Activated T-cell treated with anti-CD3 and anti-CD28 coated beads, Interleukin-2, amount 50 U/mL, for 1 hour (primary cell): ENCODE measurements at places on chromosomes 4 and X.

GRCh38 chr4:73763877-73764276, 23.5 kb downstream of the CXCL8 start:
- DNase-seq = no peak

DNA sequence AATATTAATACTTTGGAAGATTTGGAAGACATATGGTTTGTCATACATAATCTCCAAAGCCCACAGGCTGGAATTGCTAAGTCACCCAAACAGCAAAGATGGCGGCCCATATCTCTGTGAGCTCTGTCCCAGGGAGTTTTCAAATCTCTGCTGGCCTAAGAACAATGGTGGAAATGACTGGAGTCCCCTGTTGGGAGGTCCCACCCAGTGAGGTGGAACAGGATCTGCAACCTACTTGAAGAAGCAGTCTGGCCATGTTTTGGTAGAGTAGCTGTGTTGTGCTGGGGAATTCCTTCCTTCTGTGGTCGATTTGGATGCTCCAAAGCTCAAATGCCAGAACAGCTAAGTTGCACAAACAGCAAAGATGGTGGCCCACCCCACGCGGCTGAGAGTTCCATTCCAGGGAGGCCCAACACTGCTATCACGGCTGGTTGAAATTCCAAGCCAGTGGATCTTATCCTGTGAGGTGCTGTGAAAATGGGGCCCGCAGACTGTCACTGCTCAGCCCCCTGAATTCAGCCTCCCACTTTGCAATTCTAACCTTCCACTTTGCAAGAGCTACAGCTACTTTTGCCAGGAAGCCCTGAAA, 3.2 kb upstream of the UGT2B7 start:
- DNase-seq = no peak

DNA sequence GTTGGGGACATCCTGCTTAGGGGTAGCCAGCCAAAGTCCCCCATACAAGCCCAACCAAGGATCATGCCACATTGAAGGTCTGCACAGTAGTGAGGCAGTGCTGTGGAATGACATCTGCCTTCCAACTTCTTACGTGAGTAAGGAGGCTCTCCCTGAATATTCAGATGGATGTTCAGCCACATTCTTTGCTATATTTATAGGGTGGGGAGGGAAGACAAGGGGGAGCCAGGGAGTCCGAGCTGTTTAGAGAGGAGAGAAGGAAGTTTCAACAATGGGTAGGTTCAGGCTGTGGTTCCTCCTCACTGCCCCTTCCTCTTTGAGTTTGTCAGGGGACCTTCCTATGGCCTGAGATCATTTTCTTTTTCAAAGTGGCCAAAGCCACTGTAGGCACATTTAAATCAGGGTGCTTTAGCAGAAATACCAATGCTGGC, 29.8 kb downstream of the MSN start:
- DNase-seq = no peak

GRCh38 chrX:139974471-139974870, 9.2 kb upstream of the CXorf66 start:
- no peak for DNase-seq

- DNase-seq = peak; percentile 54
These were observed 123.6 kb upstream of the RBPJ start for GRCh38 chr4:26197018-26197779.

DNA sequence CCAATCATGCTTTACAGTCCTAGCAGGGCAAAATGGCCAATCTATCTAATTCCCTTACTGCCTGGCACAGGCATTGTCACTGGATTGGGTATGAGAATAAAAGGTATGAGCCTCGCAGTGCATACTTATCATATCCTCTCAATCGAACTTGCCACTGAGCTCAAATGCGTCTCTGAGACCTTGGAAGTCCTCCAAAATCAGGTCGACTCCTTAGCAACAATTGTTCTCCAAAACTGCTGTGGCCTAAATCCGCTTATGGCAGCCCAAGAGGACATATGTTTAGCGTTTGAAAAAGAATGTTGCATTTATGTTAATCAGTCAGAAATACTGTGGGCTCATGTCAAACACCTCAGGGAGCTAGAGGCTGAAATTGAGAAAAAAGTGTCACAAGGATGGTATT, 69.7 kb downstream of the SPIN4 start:
- no peak for DNase-seq

DNA sequence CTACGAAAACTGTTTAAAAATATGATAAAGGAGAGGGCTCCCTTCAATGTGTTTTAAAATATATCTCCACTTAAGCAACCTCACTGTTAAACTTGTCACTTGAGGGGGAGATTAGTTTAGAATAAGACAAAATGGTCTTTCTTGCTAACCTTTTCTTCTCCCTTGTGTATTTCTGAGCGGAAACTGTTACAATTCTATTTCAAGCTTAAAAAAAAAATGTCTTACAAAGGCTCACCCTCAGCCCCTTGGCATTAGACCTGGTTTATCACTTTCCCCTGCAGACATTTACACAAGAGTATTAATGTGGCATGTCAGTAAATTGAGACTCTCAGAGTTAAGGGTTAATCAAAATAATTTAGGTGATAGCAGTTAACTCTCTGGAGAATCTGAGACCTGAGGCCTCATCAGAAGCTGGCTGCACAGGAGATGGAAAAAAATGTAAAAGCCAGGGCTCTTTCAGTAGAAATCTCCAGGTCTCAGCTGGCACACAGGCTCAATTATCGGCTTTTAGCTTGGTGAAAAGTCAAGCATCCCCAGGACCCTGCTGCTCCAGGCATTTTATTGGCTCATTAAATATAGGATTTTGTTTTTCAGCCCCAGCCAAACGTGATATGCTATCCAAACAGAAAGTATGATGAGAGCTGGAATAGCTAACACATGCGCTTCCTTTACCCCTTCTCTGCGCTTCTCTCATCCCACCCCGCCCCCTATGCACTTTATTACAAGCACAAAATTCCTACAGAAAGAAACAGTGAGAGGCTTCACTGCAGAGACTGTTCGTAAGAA, 130.5 kb downstream of the PPA2 start:
- DNase-seq = no peak

DNA sequence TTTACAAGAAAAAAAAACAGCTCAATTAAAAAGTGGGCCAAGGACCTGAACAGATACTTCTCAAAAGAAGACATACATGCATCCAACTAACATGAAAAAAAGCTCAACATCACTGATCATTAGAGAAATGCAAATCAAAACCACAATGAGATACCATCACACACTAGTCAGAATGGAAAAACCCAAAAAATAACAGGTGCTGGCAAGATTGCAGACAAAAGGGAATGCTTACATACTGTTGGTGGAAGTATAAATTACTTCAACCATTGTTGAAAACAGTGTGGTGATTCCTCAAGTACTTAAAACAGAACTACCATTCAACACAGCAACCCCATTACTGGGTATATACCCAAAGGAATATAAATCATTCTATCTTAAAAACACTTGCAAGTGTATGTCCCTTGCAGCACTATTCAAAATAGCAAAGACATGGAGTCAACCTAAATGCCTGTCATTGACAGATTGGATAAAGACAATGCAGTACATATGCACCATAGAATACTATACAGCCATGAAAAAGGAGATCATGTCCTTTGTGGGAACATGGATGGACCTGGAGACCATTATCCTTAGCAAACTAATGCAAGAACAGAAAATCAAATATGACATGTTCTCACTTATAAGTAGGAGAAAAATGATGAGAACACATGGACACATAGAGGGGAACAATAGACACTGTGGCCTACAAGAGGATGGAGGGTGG, 97.6 kb downstream of the RAB28 start:
- DNase-seq = no peak

GRCh38 chr4:169485791-169486742, 126.3 kb downstream of the NEK1 start:
- no peak for DNase-seq

DNA sequence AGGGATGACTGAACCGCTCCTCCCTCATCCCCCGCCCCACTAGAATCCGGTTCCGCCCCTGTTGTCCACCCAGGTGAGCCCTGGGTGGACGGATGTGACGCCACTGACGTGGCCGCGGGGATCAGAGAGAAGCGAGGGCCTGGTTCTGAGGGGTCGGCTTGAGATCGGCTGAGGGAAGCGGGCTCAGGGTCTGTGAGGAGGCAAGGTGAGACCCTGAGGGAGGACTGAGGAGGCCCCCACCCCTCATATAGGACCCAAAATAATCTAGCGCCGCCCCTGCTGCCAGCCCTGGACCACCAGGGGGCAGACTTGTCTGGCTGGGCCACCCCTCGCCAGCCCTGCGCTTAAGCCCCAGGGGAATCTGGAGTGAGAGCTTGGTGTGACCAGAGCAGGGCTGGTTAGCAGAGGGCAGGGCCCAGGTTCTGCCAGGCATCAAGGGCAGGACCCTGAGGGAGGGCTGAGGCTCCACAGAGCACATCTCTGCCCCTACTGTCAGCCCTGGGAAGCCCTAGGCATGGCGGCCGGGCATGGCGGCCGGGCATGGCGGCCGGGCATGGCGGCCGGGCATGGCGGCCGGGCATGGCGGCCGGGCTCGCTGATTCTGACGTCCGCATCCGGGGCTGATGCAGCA, at the start of gene MAGEA8:
Gene MAGEA8, plus strand, starts transcription at position 103 of the 631 bp plus-strand sequence. CDS start 3,090 bp downstream, outside the sequence.
- no peak for DNase-seq

DNA sequence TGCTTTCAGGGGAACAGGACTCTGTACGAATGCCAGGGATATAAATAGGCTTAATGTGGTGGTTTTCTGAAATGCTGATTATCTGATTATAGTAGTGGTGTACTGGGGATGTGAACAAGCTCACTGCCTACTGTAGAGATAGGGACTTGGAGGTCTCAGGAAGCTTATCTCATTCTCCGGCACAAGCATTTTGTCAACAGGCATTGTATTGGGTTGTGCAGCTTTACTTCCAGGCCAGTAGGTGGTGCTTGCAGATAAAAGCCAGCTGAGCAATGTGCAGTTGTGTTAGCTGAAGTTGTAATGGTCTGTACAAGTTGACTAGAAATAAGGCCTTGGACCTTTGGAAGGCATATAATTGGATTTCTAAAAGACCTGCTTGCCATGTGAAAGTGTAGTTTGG, 49.5 kb upstream of the TMLHE start:
- no peak for DNase-seq

DNA sequence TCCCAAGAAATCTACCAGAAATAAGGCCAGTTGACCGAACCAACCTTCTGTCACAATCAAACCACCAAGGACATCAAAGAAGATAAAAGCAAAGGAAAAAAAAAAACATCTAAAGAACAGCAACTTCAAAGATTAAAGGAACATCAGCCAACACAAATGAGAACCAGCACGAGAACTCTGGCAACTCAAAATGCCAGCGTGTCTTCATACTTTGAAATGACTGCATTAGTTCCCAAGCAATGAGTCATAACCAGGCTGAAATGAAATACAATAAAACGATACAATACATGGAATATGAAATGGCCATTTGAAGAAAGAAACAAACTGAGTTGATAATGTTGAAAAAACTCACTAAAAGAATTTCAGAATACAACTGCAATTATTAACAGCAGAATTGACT, 611.6 kb upstream of the GRIA3 start:
- no peak for DNase-seq

DNA sequence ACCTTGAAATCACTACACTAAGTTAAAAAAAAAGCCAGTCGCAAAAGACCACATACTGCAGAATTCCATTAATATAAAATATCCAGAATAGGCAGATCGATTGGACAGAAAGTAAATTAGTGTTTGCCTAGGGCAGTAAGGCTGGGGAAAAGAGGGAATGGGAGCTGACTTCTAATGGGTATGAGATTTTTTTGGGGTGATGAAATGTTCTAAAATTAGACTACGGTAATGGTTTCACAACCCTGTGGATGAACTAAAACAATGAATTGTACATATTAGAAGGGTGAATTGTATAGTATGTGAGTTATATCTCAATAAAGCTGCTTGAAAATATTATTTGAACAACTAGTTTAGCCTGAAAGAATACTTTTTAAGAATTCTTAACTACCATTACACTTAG, 6.7 kb upstream of the GPRIN3 start:
- no peak for DNase-seq

GRCh38 chr4:184439856-184440594, 34.3 kb downstream of the IRF2 start:
- DNase-seq = no peak

GRCh38 chr4:1384675-1385372, 21.4 kb downstream of the NKX1-1 start:
- DNase-seq = no peak

- DNase-seq = no peak
These were observed 298.7 kb upstream of the ATOH1 start for GRCh38 chr4:93529692-93530372.

GRCh38 chr4:124948976-124949597, 236.6 kb upstream of the ANKRD50 start:
- no peak for DNase-seq

DNA sequence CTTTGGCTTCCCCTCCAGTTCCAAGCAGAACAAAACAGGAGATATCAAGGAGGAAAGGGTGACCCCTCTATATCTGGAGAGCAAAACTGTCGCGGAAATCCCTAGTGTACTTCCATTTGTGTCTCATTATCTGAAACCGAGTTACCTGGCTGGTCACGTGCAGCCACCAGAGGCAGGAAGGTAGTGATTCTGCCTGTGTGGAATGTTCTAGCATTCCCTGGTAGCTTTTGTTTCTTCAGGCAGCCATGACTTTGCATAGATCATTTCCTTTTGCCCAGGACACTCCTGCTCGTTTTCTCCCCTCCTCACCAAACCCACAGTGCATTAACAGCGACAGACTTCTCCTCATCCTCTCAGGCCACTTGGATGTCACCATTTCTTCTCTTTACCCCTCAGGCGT, 107.9 kb downstream of the PTTG2 start:
- no peak for DNase-seq

DNA sequence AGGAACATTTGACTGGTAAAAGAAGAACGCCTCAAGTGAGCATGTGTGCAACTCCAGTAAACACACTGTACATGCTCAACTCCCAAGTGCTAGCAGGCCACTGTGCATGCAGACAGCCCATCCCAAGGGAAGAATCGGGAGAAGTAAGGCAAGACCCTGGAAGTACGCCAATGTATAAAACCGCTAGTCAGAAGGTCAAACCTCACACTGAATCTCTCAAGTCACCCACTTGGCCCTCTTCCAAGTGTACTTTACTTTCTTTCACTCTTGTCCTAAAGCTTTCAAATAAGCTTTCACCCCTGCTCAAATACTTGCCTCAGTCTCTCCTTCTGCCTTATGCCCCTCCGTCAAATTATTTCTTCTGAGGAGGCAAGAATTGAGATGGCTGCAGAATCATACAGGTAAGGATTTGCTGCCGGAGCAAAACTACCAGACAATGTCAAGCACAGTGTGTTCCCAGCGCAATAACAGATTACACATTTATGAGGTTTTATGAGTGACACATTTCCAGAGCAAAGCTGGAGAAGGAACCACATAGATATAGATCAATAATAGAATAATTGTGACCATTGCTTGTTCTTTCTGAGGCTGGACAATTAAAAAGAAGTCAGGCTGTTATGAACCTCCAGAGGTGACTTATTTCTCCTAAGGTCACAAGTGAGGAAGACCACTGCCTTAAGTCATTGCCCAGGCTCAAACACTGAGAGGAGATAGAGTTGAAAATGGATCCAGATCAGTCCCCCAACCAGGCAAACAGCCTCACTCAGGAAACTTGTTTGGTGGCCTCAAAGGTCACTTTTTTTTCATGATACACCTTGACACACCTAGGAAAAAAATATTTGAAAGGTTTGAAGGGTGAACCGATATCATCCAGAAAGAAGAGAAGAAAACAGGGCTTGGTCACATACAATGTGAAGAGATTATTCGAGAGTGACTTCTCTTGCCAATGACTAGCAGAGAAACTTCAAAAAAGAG, 26.3 kb downstream of the CXCL1 start:
- no peak for DNase-seq
